ENCODE measurements at places on chromosomes 5 and 9.

DNA sequence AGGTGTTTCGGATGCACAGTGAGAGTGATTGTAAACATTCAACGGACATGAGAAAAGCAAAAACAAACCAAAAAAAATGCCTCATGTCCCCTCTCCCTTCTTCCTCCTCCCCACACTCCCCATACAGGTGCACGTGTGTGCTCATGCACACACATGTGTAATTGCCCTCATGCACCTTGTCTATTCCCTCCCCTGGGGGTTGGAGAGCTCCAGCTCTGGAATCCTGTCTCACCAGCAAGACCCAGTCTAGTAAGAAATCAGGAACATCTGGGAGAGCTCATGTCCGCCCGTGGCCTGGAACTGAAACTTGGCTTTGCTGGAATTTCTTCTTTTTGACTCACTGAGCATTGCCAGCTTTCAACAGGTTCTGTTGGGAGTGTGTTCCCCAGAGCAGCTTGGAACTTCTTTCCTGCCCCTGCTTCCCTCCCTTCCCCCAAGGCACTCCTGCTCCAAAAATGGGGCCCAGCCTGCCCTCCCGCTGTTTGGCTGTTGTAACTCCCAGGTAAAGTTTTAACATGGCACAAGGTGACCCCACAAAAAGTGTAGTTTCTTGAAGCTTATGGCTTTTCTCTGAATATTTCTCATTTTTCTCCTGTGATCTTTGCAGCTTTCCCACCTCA is 190.1 kb downstream of the NR3C1 start:
- peak; percentile 47 for DNase-seq

- DNase-seq, result no peak
Measured at GRCh38 chr9:91075279-91075678, 273.7 kb downstream of the SYK start.

- no peak for DNase-seq
Measured at GRCh38 chr5:153711755-153712154, 221.3 kb downstream of the GRIA1 start.

DNA sequence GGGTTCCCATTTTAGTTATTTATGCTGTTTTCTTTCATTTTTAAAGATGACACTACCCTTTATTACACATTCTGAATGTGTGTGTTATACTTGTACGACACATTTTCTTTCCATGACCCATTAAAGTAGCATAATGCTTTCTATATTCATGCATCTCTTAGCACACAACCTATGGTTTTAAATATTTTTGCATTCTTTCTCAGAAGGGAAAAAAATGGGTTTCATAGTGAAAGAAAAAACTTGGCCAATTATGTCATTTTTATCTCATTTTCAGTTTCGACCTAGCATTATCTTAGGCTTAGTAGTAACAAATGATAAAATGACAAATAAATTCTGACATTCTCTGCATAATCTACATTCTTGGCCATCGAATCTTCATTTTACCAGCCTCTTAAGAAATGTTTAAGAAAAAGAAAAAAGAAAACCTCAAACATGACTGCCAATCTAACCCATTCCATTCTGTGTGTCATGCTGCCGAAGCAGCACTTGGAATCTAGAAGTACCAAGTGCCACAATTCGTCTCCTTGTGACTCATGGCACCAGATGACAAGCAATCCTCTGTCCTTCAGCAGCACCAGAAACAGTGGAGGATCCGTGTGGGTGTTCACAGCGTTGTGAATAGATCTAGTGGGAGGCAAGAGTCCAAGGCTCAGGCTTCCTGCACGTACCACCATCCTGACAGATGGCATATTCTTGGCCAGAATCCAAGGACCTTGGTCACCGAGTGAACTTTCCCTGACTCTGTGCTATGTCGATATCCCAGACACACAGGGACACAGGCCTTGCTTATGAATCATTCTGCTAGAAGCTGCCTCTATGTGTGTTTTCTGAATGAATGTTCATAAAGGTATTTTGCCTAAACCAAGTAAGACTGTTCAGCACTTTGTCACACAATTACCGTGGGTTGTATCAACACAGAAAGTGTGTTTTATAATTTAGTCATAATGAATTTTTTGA is 502.7 kb downstream of the NR2F1-AS1 start:
- DNase-seq, result no peak

GRCh38 chr9:120885958-120886357 is 9.0 kb upstream of the PHF19 start:
- no peak for DNase-seq

- DNase-seq, result peak; percentile 73
Measured at GRCh38 chr9:113219969-113220368, 1.1 kb downstream of the FKBP15 start.

DNA sequence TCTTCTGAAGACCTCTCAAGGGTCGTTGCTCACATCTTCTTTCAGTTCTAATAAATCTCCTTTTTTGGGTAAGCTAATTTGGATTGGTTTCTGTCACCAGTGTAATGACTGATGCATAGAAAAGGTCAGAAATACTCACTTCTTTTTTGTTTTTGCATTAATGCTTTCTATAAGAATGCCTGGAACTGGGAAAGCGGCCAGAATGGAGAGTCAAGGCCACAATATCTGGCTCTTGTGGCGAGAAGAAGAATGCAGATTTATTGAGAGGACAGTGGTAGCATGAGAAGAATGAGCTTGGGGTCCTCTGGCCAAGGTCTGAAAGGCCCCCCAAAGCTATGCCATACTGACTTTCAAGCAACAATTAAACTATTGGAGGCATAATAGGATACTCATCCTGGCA is 88.0 kb upstream of the SLC12A2 start:
- DNase-seq, result no peak
